Activated CD4-positive, alpha-beta T cell treated with anti-CD3 and anti-CD28 coated beads, Interleukin-2, amount 50 U/mL, for 1 hour (primary cell): ENCODE measurements at places on chromosomes 3 and 15.

DNA sequence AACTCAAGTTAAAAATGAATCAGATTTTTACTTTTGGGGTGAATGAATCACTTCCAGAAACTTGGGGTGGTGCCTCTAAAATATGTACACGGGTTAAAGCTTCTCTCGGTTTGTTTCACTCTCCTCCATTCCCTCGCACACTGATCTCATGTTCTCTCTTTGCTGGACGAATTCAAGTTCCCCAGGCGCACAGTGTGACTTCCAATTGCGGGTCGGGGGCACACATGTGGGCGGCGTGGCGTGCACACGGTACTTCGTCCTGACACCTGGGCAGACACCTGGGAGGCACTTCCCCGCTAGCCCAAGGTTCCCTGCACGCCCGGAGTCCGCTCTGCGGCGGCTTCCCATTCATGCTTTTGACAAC, 692 bp downstream of the SCAANT1 start:
- DNase-seq: no peak

- no peak for DNase-seq
Measured at GRCh38 chr3:66047311-66048050, 8.8 kb upstream of the MAGI1 start.

DNA sequence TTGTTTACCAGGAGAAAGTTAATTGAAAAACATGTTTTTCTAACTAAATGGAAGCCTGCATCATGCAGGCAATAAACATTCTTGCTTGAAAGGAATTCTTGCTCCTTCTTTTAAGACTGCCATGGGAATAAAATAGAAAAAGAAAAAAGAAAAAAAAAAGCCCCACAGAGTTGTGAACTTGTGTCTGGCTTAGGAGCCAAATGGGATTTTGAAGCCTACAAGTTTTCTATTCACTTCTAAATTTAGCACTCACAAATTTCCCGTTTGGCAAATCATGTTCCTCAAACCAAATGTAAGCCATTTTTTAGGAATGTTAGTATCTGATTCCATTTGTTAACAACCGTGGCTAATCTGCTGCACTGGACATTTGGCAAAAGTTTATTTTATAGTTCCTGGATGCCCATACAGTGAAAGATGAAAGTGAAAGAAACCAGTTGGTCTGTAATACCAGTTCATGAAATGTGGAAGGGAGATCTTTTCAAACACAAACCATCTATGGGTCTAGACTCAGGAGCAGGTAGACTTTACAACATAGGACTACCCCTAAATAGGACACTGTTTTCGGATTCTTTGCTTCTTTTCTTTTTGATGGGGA, 133.8 kb upstream of the GMNC start:
- no peak for DNase-seq

DNA sequence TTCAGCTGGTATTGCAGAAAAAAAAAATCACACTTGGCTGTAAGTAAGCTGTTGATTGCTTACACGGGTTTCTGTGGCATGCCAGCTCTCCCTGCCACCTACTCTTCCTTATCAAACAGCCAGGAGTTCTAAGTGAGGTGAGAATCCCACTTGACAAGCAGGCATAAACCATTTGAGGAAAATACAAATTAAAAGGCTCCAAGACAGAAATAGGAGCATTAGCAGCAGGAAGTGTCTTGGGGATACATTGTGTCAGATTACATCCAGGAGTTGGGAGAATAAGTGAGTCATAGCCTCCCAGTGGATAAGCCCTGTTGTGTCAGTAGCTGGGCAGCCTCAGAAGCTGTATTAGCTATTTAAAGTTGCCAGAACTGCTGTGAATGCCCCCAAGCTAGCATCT, 256.0 kb downstream of the CNTN4 start:
- DNase-seq: no peak

DNA sequence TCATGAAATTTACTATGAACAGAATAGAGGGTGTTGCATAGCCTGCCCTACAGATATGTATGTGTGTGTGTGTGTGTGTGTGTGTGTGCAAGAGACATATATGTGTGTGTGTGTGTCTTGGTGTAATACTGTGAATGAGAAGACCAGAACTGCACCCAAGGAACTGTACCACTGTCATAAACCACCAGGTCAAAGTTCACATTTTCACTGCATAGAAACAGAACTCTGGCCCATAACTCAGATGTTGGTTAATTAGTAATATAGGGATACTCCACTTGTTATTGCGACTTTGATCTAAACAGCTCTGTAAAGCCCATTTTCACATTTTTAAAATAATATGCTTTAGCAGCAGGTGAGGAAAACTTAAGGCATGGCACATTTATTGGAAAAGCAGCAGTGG, 111.8 kb downstream of the IGF2BP2 start:
- no peak for DNase-seq

DNA sequence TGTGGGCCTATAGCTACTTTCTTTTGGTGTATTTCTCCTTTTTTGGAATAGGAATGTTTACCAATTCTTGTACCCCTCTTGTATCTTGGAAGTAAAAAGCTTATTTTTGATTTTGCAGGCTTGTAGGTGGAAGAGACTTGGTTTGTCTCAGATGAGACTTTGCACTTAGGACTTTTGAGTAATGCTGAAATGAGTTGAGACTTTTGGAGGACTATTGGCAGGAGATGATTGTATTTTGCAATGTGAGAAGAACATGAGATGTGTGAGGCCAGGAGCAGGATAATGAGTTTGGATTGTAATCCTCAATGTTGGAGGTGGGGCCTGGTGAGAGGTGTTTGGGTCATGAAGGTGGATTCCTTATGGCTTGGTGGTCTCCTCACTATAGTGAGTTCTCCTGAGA, 106.3 kb downstream of the KBTBD8 start:
- no peak for DNase-seq

GRCh38 chr3:191065181-191065805, 133.7 kb upstream of the OSTN start:
- DNase-seq: no peak
